ENCODE measurements at places on chromosomes 3 and 15.

GRCh38 chr3:117131259-117131658 is 421.7 kb downstream of the TUSC7 start:
- DNase-seq, result no peak

DNA sequence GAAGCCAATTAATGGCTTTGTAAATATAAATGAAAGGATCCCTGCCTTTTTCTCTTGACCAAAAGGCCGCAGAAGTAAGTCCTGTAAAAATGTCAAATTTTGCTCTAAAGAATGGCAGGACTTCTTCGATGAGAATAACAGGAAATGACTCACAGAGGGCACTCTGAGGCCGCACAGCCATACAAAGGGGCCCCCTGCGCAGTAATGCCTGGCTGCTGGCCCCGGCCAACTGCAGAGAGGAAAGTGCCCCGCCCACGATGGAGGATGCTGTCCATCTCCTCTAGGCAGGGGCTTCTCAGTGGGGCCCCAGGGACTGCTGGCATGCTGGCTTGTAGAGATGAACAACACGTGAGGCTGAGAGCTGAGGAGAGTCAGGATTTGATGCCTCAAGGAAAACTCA is 18.1 kb upstream of the SCN10A start:
- DNase-seq, result no peak

- DNase-seq, result no peak
Observed at GRCh38 chr3:58202917-58203360, 7.8 kb downstream of the DNASE1L3 start.

GRCh38 chr3:169062501-169062900 is 601.0 kb downstream of the MECOM start:
- no peak for DNase-seq

DNA sequence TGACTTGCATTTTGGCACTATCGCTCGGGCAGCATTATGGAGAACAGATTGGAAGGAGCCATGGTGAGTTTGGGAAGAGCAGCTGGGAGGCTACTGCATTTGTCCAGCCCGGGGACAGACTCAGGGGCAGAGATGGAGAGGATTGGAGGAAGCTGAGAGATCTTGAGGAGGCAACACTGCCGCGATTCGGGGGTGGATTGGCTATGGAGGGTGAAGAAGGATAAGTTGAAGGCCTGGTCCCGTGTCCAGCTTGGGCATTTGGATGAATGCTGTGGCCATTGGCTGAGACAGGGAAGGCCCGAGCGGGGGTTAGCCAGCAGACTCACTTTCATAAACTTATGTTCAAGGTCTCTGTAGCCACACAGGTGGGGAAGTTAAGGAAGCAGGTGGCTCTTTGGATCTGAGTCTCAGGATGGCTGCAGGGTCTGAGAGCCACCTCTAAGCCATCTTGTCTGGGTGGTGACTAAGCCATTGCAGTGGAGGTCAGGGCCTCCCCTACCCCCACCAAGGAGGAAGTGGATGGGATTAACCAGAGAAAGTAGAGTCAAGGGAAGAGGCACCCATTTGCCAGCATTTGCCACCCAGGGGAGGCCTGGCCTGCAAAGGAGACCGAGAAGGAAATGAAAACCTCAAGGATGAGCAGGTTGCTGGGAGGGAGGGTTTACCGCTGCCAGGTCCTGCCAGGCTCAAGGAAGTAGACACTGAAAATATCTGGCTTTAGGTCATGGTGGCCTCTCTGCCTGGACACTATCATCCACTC is 144.0 kb upstream of the TLE3 start:
- no peak for DNase-seq

Measured in HuH-7.5 (cell line).